Bronchial smooth muscle cell (primary cell): ENCODE measurements at places on chromosomes 11 and 22. TPM values are rescaled to one million over a fixed set of nuclear protein-coding genes. Genes with fewer than 3 reads are reported as not detected.

Gene HTR3B
- not detected in 2 replicates for total RNA-seq

Gene MYO7A
- total RNA-seq, result under 0.01 and 0.09 TPM in 2 replicates

Gene NXPE1
- not detected in 2 replicates for total RNA-seq

Gene ADAMTS15
- total RNA-seq, result 23.4 and 29.6 TPM in 2 replicates

Gene CD3G
- total RNA-seq, result not detected in 2 replicates

Gene YPEL4
- total RNA-seq, result 2.2 and 4.7 TPM in 2 replicates

Gene NAV2
- 7.9 and 19.2 TPM in 2 replicates for total RNA-seq

Gene ZC3H7B
- total RNA-seq, result 36.0 and 37.0 TPM in 2 replicates

Gene OVOL1
- not detected in 2 replicates for total RNA-seq

Gene PHOX2A
- not detected in 2 replicates for total RNA-seq

Gene KDM4E
- total RNA-seq, result under 0.01 TPM in 1 of 2 replicates, not detected in the other

Gene IGSF9B
- 0.17 and 0.79 TPM in 2 replicates for total RNA-seq
